ENCODE measurements at places on chromosomes 6 and 20. TPM values are rescaled to one million over a fixed set of nuclear protein-coding genes. Genes with fewer than 3 reads are reported as not detected.

The C2 gene
- polyA plus RNA-seq: 0.23 TPM

The DZANK1 gene
- 2.8 TPM for polyA plus RNA-seq

The CDK19 gene
- 12.9 TPM for polyA plus RNA-seq

The MCCD1 gene
- polyA plus RNA-seq: not detected

The DEF6 gene
- polyA plus RNA-seq: 172 TPM

All from B cell (primary cell).